ENCODE measurements at places on chromosomes 6 and 20.

- no peak for DNase-seq
These were observed 367.7 kb downstream of the KIF16B start for GRCh38 chr20:16205507-16205906.

DNA sequence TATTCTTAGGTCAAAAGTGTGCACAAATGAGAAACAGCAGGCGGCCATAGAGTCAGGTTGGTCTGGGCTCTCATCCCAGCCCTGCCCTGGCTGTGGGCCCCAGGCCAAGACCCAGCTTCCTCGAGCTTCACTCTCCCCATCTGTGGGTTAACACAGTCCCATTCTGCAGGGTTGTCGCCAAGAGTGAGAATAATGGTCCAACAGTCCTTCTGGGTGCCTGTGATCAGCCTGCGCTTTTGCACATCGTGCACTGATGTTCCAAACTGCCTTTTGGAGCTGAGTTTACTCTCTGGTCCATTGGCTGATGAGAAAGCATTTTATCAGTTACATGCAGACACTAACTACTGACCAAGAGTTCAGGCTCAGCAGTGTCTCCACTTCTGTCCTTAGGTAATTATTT, 82.6 kb downstream of the INSM1 start:
- DNase-seq, result no peak

DNA sequence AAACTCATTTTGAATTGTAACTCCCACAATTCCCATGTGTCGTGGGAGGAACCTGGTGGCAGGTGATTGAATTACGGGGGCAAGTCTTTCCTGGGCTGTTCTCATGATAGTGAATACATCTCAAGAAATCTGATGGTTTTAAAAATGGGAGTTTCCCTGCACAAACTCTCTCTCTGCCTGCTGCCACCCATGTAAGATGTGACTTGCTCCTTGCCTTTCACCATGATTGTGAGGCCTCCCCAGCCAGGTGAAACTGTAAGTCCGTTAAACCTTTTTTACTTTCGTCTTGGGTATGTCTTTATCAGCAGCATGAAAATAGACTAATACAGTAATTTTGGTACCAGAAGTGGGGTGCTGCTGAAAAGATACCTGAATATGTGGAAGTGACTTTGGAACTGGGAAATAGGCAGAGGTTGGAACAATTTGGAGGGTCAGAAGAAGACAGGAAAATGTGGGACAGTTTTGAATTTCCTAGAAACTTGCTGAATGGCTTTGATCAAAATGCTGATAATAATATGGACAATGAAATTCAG, 41.4 kb upstream of the SAMHD1 start:
- DNase-seq, result no peak

DNA sequence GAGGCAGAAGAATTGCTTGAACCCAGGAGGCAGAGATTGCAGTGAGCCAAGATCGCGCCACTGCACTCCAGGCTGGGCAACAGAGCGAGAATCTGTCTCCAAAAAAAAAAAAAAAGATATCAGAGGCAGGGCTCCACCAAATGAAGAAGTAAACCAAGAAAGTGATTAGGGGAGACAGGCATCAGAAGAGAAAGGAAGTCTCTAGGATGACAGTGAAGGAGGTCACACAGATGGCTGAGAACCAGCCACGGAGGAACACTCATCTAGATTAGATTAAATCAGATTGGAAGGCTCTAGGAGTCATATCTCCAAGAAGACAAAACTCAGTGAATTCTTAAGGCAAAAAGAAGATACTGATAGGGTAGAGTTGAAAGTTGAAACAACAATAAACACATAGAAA, 102.2 kb upstream of the CCDC28A start:
- DNase-seq, result no peak

- no peak for DNase-seq
These were observed 504.4 kb upstream of the NOX3 start for GRCh38 chr6:155959898-155960495.

- DNase-seq, result no peak
These were observed 100.9 kb downstream of the RNASET2 start for GRCh38 chr6:166855416-166855815.

DNA sequence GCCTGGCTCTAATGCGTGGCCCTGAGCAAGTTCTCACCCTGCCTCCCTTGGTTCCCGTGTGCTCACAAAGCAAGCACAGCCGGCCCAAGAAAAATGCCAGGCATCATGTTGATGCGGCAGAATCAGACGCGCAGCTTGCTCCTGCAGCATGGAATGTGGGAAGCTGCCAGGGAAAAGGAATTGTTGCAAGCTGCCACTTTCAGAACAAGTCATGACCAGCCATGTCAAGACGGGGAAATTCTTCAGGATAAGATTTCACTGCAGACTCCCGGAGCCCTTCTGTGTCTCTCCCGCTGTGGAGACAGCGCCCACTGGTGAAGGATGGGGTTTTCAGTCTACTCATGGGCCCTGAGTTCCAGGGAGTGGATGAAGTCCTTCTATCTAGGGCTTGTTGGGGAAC, 4.6 kb downstream of the DACT2 start:
- no peak for DNase-seq

Measured in activated naive CD4-positive, alpha-beta T cell treated with Interleukin-2 at 50 U/mL for 16 hours (primary cell).